ENCODE measurements at places on chromosomes 13 and 19.

GRCh38 chr13:27379126-27379525 is 45.3 kb upstream of the GTF3A start:
- no peak for DNase-seq

DNA sequence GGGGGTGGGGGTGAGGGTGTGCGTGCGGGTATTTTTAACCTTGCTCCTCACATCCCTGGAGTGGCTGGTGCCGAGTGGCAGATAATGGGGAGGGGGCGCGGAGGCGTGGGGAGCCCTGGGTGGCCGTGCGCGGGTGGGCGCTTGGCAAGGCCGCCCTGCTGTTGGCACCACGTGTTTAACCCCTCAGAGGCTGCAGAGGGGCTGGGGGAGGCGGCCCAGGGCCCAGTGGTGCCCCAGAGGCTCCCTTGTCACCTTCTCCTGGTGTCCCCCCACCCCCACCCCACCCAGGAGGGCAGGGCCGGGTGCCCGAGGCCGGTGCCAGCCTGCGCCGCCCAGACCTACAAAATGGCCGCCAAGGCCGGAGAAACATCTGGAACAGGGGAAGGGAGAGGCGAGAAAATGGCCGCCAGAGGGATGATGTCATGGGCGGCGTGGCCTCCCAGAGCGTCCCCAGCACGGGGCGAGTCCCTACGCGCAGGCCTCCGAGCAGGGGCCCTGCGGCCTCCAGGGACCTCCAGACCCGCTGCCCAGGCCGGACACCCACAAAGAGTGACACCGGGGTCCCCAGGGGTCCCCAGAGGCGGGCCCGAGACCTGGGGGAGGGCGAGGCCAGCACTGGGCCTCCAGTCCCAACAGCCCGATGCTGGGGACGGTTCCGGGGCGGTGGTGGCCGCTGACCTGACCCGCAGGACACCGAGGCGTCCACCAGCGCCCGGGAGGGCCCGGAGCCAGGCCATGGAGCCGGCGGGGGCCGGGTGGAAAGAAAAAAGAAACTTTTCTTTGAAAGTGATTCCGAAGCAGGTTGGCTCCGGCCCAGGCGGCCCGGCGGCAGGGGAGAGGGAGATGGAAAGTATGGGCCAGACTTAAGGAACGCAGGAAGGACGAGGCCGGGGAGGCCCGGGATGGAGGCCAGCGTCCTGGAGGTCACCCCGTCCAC is 38.2 kb downstream of the NFIC start:
- peak; percentile 40 for DNase-seq

- DNase-seq: peak; percentile 94
Measured at GRCh38 chr13:79392882-79393563, 13.0 kb downstream of the RBM26 start.

- peak; percentile 91 for DNase-seq
Measured at GRCh38 chr13:23384111-23384510, 49.4 kb downstream of the SACS start.

DNA sequence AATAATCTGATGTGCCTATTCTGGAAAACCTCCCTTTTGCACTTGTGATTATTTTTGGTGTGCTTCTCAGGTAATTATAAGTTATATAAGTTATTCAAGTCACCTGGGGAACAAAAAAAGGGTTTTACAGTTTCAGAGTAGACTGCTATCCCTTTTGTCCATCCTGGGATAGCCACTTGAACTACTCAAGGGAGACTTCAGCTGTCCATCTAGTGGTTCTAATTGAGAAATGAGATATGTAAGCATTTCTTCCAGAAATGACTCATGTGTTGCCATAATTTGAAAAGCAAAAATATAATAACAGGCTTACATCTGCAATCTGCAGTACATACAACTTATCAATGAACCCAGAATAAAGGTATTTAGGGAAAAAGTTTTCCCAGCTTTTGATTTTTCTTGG is 20.4 kb downstream of the UBL3 start:
- DNase-seq: peak; percentile 12

GRCh38 chr13:48492096-48492440 is 40.8 kb downstream of the RCBTB2 start:
- DNase-seq: no peak

- DNase-seq: no peak
Measured at GRCh38 chr19:36160821-36161596, 8.8 kb upstream of the COX7A1 start.

GRCh38 chr13:26185720-26186117 is 36.4 kb downstream of the RNF6 start:
- no peak for DNase-seq
